NCI-H226 (cell line): ENCODE measurements at places on chromosomes 16 and 17.

DNA sequence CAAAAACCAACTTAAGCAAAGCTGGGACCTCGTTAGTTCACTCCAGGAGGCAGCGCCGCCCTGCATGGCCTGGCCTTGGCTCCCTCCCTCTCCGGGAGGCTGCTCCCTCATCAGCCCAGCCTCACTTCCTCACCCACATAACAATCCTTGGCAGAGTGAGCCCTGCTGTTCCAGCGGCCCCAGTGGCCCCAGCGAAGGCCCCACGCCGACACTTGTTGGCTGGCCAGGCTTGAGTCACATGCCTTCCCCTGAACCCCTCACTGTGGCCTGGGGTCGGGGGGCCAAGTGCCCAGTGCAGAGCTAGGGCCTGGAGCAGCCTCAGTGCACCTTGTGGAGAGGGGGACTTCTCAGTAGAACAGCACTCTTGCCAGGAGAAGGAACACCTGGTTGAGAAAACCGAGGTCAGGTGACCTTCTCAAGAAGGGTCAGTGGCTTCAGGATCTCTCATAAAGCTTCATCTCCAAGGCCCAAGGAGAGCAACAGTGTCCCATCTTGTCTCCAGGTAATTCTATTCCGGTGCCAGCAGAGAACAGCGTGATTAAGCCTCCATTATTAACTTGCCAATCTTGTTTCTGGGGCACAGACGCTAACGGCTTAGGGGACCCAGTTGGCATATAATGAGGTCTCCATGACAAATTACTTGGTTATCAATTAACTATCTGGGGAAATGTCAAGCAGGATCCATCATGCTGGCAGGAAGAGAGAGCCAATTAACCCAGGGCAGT lies 26.8 kb downstream of the ENDOV start:
- DNase-seq: no peak

- no peak for DNase-seq
These were observed 173.3 kb downstream of the PRKCB start for GRCh38 chr16:24009098-24009497.

DNA sequence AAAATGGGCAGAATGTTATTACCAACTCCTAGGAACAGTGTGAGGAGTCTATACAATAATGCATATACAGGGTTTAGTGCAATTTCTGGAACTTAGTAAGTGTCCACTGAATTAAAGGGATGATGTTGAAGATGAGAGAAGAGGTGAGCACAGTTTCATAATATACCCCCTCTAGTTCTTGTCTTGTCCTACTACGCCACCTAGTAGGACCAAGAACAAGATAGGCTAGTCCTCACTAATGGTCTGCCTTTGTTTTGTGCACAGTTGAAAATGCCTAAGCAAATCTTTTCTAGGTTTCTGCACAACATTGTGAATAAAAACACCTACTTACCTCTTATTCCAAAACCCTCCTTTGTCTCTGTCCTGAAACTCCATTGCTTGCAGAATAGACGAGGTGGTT lies 670.2 kb downstream of the CDH8 start:
- no peak for DNase-seq

GRCh38 chr17:48155889-48156611 lies 48.5 kb downstream of the SNX11 start:
- no peak for DNase-seq

GRCh38 chr16:87725596-87726235 lies 40.1 kb downstream of the KLHDC4 start:
- no peak for DNase-seq

GRCh38 chr17:80498242-80498919 lies 22.0 kb upstream of the NPTX1 start:
- DNase-seq: no peak

DNA sequence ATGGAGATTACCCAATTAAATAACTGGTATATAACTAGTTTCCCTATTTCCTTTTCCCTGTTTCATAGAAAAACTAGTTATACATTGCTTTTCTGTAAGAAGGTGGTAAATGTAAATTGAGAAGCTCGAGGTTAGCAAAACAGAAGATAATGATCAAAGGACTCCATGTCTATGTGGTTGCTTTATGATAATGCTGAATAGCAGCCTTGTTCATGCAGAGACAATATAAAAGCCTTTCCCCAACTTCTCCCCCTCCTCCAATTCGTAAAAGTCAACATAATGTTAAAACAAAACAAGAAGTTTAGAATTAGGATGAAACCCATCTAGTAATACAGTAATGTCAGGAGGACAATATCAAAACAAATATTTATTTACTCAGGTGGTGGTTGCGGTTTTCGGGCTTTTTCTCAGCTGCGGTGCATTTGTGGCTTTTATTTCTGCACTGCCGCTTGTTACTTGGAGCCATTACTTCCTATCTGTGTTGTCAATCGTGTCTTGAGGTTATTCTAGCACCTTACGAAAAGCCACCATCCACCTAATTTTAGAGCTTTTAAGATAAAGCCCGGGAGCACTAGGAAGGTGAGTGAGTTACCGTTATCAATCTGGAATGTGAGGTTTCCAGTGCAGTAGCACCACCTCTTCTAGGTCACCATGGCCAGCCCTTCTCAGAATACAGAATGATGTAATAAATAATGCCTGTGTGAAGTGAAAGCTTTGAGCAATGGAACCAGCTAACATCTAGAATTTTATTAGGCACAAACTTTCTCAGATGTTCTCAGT lies 297.5 kb downstream of the CDH13 start:
- no peak for DNase-seq

GRCh38 chr16:11417487-11417886 lies 72.2 kb downstream of the RMI2 start:
- DNase-seq: no peak

GRCh38 chr16:54034684-54035083 lies 251.9 kb downstream of the IRX3 start:
- no peak for DNase-seq

DNA sequence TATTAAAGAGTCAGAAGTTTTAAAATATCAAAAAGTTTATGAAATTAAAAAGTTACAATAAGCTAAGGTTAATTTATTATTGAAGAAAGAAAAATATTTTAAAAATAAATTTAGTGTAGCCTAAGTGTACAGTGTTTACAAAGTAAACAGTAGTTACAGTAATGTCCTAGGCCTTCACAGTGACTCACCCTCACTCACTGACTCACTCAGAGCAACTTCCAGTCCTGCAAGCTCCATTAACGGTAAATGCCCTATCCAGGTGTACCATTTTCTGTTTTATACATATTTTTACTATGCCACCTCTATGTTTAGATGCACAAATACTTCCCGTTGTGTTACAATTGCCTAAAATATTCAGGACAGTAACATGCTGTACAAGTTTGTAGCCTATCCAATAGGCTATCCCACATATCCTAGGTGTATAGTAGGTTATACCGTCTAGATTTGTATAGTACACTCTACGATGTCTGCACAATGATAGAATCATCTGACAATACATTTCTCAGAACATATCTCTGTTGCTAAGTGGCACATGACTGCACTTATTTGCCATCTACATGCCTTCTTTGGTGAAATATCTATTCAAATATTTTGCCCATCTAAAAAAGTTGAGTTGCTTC lies 67.2 kb upstream of the WSB1 start:
- peak; percentile 27 for DNase-seq

- DNase-seq: no peak
These were observed 26.3 kb downstream of the UBALD1 start for GRCh38 chr16:4588386-4588785.

- DNase-seq: no peak
These were observed 126.4 kb upstream of the SMURF2 start for GRCh38 chr17:64788286-64789060.

GRCh38 chr17:78255953-78256706 lies 24.7 kb downstream of the TMEM235 start:
- no peak for DNase-seq

DNA sequence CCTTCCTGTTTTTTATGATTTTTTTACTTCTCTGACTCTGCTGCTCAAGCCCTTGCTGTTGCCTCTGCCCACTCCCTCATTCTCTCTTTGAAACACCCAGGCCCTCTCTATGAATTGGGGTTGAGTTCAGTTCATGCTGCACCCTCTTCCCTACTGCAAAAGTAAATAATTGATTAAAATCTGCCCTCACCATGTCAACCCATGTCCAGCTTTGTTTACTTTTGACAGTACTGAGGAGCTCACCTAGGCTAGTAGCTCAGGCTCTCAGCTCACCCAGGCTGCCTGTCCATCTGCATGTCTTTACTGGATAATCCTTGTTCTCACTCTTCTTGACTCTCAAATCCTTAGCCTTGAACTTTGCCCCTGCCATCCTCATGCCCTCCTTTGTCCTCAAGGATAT lies 95.2 kb downstream of the SPACA3 start:
- no peak for DNase-seq

DNA sequence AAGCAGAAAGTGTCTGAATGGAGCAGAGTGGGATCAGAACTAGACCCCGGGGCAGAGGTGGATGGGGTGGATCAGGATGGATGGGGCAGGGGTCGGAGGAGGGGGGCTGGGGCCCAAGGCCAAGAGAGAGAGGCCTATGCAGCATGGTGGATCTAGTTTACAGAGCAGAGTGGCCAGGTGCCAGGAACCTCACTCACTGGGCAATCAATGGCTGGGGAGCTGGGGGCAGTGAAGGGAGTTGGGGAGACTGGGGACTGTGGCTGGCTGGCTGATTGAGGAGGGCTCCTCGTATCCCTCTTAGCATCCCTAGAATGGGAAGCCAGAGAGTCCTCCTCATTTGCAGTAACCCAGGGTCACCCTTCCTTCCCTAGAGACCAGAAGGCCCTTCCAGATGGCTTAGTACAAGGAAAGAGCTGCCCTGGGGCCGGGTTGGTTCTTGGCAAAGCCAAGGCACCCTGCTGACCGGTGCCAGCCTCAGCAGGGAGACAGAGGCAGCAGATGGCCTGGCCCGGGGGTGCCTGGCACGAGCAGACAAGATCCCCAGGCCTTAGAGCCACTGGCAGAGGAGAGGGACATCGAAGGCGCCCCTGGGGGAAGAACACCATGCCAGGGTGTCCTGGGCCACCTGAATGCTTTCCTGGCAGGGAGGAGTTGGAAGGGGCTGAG lies 36.8 kb downstream of the SRCIN1 start:
- DNase-seq: no peak

- no peak for DNase-seq
These were observed 36.8 kb downstream of the ERCC4 start for GRCh38 chr16:13956635-13957196.

- no peak for DNase-seq
These were observed 14.2 kb upstream of the CCL1 start for GRCh38 chr17:34377078-34377823.

GRCh38 chr17:35790841-35791240 lies 4.6 kb downstream of the MMP28 start:
- peak; percentile 18 for DNase-seq

GRCh38 chr16:2040787-2041522 lies 6.7 kb downstream of the NTHL1 start:
- no peak for DNase-seq

- DNase-seq: no peak
These were observed 29.7 kb downstream of the POLR3E start for GRCh38 chr16:22326771-22327445.

DNA sequence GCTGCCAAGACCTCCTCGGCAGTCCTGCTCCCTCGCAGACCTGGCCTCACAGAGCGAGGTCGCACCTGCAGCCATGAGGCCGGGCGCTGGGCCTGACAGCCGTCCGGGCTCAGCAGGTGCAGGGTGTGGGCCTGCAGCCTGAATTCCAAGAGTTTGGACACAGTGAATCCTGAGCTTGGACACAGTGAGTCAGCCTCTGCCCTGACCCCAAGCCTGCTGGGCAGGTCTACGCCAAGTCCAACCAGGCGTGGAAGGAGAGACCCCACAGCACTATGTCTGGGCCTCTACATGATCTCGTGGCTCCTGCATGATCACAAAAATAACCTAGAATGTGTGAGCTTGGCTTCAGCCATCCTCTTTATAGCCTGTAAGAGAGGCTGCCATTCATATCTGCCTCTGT lies 121.0 kb downstream of the C16orf95 start:
- peak; percentile 56 for DNase-seq

DNA sequence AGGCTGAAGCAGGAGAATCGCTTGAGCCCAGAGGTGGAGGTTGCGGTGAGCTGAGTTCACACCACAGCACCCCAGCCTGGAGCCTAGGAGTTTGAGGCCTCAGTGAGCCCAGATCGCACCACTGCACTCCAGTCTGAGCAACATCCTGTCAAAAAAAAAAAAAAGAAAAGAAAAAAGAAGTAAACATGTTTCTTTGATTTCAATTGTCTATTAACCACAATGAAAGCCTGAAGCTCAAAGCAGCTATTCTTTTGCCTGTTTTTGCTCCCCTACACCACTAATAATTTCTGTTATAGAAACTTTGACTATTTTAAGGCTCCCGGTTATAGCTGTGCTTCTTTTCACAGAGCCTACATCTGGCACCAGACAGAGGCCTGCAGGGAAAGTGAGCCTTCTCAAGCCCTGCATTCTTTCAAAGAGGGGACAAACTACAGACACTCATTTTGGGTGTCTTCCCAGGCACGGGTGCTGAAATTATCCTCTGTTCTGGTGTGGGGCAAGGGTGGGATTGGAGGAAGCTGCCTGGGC lies 14.2 kb upstream of the SLC52A1 start:
- no peak for DNase-seq

- peak; percentile 56 for DNase-seq
These were observed 55.8 kb upstream of the B4GALNT2 start for GRCh38 chr17:49076573-49077384.

- DNase-seq: no peak
These were observed 20.6 kb upstream of the PIK3R6 start for GRCh38 chr17:8887834-8888703.

DNA sequence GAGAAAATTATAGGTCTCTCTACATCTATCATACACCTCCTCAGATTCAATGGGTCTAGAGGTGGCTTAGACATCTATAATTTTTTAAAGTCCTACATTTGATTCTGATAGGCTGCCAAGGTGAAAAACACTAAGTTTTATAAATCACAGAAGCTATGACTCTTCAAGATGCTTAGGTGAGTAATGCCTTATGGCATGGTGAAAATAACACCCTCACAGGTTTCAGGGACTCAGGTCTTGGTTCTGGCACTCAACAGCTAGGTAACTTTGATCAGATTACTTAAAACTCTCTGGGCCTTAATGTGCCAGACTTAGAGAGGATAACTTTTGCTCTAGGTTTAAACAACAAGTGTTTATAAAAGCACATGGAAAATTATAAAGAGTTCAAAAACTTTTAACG lies 2.0 kb upstream of the COX10 start:
- DNase-seq: no peak

- no peak for DNase-seq
These were observed 26.2 kb upstream of the AXIN2 start for GRCh38 chr17:65587534-65588180.

DNA sequence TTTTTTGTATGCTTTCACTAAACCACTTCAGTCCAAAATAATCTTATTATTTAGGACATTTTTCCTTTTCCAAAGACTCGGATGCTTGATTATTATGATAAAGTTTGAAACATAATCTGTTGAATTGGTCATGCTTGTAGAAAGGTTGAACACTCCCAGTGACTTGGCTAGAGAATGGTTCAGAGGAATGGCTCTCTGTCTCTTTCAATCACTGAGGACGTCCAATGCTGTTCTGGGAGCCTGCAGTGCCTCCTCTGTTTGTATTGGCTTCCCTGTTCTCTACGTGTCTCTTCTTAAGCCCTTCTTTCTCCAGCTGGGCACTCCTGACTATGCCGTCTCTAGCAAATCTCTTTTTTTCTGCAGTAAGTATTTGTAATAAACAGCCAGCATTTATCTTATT lies 369.0 kb upstream of the DYNLRB2 start:
- DNase-seq: no peak
